ENCODE measurements at places on chromosomes 1 and 21.
A peak's percentile ranks its signal among the peaks of the same experiment; 100 is the strongest.

GRCh38 chr1:220356981-220357850 lies 85.0 kb upstream of the RAB3GAP2 start:
- DNase-seq: no peak

DNA sequence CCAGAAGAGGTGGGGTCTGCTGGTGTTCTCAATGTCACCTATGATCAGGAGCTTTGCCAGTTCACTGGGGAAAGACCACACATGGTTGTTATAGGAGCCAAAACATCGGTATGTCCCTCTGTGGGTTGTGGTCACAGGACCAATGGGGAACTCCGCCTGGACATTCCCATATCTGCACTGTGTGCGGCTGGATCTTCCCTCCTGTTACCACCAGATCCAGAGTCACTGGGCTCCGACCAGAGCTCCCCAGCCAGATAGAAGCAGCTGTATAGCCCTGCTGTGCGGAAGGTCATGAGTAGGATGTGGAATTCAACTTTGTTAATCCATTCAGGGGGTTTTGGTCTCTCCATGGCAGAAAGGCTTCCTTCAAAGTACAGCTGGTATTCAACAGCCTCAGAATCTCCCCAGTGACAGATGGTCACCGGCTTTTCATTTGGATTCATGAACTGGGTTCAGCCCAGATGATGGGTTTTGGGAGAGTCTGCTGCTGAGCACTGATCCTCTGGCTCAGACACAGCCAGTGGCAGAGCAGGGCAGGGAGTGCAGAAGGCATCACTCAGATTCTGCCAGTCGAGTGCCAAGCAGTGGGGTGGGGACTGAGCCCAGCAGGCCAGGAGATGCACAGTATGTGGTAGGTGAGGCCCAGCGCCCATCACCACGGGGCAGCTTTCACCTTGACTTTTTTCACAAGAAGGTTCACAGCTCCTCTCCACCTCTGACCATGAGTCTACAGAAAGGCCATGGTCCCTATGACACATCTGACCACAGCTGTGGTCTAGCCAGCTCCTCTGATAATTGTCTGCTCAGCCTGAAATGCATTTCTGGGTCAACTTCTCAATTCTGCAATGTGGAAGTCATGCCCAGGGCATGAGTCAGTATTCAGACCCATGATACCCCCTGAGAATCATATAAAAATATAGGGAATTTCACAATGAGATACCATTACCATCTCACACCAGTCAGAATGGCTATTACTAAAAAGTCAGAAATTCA lies 2.9 kb upstream of the SHCBP1L start:
- DNase-seq: no peak

DNA sequence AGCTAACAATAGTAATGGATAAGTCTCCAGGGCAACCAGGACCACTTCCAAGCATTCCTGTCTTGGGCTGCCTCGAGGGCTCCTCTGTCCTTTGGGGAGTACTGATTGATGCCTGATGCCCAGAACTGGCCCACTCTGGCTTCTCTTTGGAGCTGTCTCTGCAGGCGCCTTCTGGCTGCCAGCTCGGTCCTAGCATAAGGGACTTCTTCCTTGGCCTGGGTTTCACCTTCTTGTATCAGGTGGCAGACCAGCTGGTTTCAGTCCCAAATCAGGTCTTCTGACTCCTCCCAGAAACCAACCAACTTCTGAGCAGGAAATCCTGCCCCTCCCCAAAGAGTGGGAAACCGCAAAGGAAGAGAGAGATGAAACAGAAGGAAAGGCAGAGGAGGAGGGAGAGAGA lies 10.6 kb downstream of the G0S2 start:
- no peak for DNase-seq

DNA sequence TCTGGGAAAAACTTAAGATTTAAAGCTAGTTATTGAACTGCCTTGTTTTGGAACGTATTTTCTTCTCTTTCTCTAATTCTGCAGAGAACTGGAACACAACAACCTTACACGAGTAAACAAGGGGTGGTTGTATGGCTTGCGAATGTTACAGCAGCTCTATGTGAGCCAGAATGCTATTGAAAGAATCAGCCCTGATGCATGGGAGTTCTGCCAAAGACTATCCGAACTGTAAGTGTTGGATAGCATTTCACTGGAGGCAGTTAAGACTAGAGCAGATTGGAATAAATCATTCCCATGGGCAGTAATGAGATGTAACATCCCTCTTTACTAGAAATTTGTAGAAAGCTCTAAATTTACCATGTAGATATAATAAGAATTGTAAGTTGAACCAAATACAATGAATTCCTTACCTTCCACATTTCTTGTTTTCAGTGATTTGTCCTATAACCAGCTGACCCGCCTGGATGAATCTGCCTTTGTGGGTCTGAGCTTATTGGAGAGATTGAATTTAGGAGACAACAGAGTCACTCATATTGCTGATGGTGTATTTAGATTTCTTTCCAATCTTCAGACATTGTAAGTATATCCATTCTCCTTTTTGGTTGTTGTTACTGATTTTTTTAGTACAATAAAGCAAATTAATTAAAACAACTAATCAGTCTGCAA lies 22.9 kb downstream of the LRIG2 start:
- no peak for DNase-seq

GRCh38 chr1:16324456-16324890 lies 27.8 kb downstream of the FBXO42 start:
- DNase-seq: no peak

- DNase-seq: peak; percentile 24
Observed at GRCh38 chr1:110606657-110607535, 738 bp upstream of the KCNA2 start.

DNA sequence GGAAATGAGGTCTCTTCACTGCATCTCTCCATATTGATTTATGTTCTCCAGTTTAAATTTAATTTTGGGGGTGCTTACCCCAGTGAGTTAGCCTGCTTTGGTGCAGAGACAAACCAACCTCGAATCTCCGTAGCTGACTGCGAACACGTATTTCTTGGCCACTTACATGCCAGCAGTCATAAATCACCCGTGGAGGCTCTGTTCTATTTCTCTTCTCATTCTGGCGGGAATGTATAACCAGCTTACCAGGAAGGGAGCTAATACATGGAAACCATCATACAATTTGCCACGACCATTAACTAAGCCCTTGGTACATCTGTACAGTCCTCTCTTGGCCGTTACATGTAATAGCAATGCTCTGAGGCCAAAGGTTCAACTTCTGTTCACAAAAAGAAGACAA lies 148.0 kb downstream of the PLA2G4A start:
- DNase-seq: no peak

GRCh38 chr1:218553197-218553596 lies 208.1 kb downstream of the TGFB2 start:
- no peak for DNase-seq

GRCh38 chr21:33063907-33064622 lies 5.9 kb upstream of the OLIG1 start:
- no peak for DNase-seq

DNA sequence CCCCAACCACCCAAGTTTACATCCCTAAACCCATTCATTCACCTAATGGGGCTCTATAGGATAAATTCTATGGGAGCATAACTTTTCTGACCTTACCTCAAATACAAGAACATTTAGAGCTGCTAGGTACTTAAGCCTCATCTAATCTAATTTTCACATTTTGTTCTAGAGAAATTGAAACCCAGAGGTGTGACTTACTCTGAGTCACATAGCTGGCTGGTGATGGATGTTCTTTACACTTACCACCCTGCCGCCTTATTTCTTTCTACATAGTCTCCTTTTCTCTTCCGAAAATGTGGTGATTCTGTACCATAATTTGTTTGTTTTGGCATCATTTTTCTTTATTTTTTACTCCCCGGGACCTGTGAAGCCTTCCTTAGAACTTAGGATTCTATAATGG lies 20.3 kb downstream of the TIPRL start:
- DNase-seq: no peak

DNA sequence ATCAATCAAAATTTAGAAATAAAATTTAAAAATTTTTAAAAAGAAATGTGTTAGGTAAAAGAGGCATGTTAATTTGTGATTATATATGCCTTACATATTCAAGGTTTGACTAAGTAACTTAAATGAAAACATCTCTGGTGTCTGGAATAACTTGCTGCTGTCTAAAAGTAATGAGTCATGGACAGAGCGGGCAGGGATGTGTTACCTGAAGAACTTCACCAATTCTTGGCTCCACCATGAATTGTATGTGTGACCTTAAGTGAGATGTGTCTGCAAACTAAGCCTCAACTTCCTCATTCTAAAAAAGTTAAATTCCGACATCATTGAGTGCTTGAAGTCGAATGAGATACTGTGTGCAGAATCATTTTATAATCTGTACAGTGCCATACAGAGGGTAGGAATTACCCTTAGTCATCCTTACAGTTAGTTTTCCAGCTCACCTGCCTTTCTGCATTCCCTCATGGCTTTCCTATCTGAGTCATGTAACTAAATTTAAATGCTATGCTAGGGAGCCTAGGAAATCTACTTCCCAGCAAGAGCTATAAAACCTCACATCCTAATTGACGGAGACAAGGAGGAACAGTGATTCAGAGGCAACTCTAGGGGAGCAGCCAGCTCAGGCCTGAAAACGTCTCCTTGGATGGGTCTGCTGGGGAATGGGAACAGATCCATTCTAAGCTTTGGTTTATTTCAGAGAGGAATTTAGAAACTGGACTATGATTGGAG lies 100.7 kb upstream of the TSPAN2 start:
- no peak for DNase-seq

DNA sequence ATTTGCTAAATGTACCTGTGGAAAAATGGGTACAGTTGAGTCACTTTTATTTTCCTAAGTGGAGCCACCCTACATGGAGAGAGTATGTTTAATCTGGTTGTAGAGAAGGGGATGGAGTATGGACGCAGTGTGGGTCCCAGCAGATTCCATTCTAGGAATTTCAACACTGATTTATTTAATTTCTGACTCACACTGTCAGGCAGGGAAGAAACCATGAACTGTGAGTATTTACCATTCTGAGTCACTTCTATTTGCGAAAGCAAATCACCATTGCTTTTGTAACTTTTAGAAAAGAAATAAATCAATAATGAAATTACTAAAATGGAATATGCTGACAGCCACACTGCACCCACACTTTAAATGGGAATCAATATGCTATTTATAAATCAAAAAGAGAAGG lies 339.0 kb downstream of the DSCAM start:
- DNase-seq: no peak

DNA sequence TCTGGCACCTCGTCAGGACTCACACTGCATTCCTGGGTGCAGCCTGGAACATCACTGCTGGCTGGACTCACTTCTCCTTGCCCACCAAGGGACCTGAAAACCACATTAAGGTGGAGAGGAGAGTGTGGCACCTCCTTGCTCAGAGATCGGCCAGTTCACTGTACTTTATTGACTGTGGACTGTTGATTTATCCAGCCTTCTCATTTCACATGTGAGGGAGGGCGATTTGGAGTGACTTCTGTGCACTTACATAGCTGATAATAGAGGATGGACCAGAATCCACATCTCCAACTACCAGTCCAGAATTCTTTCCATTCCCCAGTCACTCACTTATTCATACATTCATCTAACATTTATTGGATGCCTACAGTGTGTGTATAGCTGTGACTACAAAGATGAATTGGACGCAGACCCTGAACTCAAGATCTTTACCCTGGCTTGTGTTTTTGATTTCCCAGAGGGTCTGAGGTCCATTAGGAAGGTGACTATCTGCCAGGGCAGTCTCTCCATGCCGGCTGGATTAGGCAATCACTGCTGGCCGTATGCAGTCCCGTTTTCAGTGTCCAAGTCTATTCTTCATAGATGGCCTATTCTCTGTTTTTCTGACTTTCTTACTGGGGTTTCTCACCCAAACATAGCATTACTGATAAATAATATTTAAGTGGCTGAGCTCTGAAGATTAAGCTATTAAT lies 233.5 kb upstream of the SGIP1 start:
- DNase-seq: no peak

DNA sequence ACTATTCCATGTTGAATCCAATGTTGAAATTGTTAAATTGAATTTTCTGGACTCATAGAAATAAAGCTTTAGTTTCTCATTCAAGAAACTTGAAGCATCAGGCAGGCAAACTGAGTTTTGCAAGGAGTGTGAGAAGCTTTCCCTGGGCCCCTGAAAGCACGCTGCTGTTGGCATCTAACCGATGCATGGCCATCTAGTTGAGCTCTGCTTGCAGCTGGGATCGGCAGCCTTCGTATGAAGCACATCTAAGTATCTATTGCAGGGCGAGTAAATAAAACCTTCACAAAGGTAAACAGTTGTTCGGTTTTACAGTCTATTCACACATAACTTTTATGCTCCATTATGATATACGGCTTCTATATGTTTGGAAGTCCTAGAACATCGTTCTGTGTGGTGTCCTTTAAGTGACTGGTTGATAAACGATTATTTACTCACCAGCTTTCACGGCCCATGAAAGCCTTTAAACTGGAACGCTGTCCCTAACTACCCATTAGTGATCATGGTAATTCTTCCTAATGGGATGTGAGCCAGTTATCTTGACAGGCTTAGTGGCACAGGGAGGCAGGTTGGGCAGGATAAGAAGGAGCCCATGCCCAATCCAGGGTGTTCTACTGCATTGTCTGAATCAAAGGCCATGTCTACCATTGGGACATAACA lies 71.7 kb downstream of the SEC16B start:
- no peak for DNase-seq

- no peak for DNase-seq
Observed at GRCh38 chr1:96080925-96081324, 640.7 kb upstream of the PTBP2 start.

DNA sequence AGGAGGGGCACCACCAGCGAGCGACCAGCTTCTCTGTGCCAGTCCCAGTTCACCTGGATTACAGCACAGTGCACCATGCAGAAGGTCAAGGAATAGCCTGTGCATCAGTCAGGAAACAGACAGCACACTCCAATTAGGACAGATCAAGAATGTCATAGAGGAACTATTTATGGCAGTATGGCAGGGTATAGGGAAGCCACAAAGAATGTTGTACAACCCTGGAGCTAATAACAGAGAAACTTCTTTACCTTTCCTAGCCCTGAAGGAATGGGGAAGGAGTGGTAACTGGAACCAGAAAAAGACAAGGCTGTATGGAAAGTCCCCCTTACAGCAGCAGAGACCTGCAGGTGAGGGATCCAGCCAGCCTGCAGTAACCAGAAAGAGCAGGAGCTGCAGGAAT lies 87.8 kb upstream of the USP24 start:
- DNase-seq: no peak

DNA sequence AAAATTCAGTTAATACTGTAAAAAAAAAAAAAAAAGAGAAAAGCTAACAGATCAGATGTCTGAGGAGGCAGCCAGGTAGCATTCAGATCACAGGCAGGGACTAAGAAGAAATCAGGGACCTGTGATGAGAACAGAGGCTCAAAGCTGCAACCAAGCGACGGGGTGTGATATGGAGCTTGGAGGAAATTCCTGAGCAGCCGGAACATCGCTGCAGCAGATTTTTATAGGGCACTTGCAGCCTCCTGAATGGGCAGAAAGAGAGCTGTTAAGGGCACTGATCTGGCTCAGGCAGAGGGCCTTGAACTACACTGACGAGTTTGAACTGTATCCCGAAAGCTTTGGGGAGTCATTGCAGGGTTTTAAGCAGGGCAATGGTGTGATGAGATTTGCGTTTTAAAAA lies 315.4 kb downstream of the ADGRL2 start:
- no peak for DNase-seq

All from stimulated activated CD4-positive, alpha-beta T cell treated with anti-CD3 and anti-CD28 coated beads, Interleukin-15, amount 100 ng/mL, for 1 hour (primary cell).